ENCODE measurements at places on chromosomes 6 and 20.

GRCh38 chr20:24303393-24304170 is 165.8 kb upstream of the SYNDIG1 start:
- no peak for DNase-seq

DNA sequence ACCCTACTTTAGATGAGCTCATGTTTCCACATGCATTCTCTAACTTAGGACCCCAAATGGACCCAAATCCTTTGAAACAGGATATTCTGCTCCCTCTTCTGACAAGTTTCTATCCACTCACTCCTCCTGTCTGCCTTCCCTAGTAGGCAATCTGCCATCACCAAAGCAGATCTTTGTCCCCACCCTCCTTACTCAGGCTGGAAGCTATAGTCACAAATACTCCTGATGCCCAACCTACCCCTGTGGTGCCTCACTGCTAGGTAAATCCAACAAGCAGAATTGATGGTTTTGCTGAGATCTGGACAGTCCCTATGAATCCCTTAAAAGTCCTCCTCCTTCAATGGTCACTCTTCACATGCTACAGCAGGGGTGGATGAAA is 21.7 kb downstream of the ELOVL5 start:
- DNase-seq: no peak

GRCh38 chr6:134739299-134740026 is 210.4 kb downstream of the ALDH8A1 start:
- DNase-seq: no peak

GRCh38 chr6:137799950-137800568 is 67.0 kb upstream of the TNFAIP3 start:
- DNase-seq: no peak

GRCh38 chr20:57977141-57977540 is 251.3 kb downstream of the ANKRD60 start:
- DNase-seq: no peak

Data from T-helper 2 cell (primary cell).